ENCODE measurements at places on chromosomes 12 and 14.

DNA sequence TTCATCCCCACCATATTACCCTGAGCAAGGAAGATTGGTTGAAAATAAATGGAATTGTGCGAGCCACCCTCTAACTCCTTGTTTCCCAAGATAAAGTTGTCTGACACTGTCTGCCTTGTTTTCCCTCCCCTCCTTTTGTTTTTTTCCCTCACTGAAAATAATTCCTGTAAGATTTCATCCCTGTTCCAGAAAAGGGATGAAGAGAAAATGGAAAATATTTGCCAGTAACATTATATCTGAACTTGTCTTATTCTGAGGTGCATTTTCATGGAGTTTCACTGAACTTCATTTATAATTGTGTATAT is 17.3 kb downstream of the OR9K2 start:
- DNase-seq = no peak

DNA sequence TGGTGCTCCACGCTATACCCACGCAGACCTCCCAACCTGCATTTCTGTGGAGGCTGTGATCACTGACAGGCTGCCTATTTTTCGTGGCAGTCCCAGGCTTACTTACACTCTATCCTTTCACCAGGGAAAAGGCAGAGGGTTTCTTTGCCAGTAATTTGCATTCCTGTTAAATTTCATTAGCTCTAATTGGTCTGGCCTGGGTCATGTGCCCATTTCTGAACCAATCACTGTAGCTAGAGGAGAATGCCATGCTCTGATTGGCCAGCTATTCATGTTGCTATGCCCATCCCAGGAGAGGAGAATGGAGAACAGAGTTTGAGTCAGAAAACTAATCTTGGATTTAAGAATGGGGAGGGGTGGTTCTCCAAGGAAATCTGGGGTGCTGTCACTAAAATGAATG is 43.2 kb upstream of the TUNAR start:
- no peak for DNase-seq

DNA sequence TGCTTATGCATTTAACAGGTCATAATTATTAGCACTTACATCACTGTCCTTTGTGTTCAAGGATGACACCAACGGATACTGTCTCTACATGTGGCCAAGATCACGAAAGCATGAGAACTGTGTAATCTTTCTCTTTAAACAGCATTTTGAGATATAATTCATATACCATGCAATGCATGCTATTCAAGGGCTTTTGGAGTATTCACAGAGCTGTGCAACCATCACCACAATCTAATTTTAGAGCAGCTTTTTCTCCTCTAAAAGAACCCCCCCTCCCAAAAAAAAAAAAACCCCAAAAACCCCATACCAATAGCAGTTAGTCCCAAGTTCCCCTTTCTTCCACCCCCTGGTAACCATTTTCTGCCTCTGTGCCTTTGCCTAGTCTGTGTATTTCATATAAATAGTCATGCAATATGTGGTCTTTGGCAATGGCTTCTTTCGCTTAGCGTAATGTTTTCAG is 60.6 kb downstream of the SPRING1 start:
- DNase-seq = no peak

DNA sequence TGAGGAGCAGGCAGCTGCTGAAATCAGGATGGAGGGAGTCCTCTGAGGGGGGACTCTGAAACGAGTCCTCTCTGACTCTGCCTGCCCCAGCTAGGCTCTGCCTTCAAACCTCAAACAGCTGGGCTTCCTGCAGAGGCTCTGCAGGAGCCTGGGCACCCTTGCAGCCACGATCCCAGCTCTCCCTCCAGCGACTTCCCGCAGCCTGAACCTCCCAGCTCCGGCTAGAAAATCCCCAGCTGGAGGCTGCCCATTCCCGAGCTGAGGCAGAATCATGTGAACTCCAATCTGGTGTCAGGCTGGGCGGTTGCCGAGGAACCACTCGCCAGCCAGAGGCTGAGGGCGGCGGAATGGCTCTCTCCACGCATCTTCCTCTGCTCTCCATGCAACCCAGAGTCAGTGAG is at the start of gene GPR68:
Gene GPR68, minus strand, starts transcription at position 204 of the 401 bp plus-strand sequence. CDS start 9,654 bp downstream, outside the sequence.
- no peak for DNase-seq

DNA sequence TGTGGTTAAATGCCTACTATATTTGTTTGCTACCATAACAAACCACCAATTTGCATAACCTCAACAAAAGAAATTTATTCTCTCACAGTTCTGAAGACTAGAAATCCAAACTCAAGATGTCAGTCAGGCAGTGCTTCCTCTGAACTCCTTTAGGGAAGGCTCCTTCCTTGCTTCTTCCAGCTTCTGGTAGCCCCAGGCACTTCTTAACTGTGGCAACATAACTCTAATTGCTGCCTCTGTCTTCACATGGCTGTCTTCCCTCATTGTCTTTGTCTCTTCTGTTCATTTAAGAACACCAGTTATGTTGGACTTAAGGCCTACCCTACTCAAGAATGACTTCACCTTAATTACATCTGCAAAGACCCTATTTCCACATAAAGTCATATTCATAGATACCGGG is 206.9 kb downstream of the SYT1 start:
- no peak for DNase-seq

- no peak for DNase-seq
Observed at GRCh38 chr12:120362516-120363273, 6.3 kb downstream of the MSI1 start.

DNA sequence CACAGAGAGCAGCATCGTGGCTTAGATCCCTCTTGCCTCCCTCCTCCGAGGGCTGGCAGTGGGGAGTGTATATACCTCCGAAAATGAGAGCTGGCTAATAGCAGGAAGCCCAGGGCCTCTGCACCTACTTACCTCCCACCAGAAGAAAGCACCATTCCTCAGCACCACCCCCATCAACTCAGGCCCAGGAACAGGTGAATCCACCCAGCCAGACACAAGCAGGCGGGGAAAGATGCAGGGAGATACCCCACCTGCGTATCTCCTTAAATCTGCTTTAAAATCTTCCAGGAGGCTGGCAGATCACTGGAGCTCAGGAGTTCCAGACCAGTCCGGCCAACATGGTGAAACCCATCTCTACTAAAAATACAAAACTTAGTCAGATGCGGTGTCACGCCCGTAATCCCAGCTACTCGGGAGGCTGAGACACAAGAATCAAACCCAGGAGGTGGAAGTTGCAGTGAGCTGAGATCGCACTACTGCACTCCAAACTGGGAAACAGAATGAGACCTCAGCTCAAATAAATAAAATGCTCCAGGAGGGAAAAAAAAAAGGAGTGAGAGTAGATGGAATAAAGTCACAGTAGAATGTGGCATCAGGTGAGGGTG is 93.5 kb downstream of the SINHCAF start:
- DNase-seq = no peak

- no peak for DNase-seq
Observed at GRCh38 chr14:86639146-86639545, 1109.2 kb downstream of the FLRT2 start.

Measured in urothelium cell line (cell line).